ENCODE measurements at places on chromosomes 12 and 14.

GRCh38 chr14:30569216-30569902, 10.4 kb downstream of the G2E3 start:
- no peak for DNase-seq

- DNase-seq, result no peak
These were observed 3.2 kb downstream of the TDRD9 start for GRCh38 chr14:103931422-103931821.

DNA sequence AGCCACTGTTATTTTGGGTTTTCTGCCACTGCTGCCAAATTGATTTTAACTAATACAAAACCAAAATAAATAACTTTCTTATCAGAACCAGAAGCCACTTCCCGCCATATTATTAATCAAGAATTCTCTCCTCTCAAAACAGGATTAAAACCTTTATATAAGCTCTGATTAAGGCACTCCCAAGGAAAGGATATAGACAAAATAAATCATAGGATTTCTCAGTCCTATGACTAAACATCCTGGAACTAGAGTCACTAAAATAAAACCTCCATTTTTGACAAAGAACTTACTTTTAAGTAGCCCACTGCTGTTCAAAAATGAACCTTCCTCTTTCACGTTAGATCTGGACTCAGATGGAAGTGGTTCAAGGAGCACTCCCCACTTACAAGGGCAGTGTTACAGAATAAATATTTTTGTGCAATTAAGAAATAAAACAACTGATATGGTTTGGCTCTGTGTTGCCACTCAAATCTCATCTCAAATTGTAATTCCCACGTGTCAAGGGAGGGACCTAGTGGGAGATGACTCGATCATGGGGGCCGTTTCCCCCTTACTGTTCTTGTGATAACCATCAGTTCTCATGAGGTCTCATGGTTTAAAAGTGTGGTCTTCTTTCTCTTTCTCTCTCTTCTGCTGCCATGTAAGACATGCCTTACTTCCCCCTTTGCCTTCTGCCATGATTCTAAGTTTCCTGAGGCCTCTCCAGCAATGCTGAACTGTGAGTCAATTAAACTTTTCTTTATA, 26.4 kb downstream of the GXYLT1 start:
- no peak for DNase-seq

GRCh38 chr14:55571125-55571889, 8.7 kb upstream of the KTN1 start:
- no peak for DNase-seq

- no peak for DNase-seq
These were observed 22.4 kb upstream of the FBRSL1 start for GRCh38 chr12:132467511-132467910.

- DNase-seq, result peak; percentile 91
These were observed 657.5 kb upstream of the TBX3 start for GRCh38 chr12:115341442-115341841.

- no peak for DNase-seq
These were observed 2.1 kb upstream of the CCT2 start for GRCh38 chr12:69583203-69583602.

- peak; percentile 28 for DNase-seq
These were observed 45.7 kb upstream of the CPM start for GRCh38 chr12:68978678-68979077.

- DNase-seq, result peak; percentile 75
These were observed 180.8 kb downstream of the C12orf50 start for GRCh38 chr12:87848248-87848868.

DNA sequence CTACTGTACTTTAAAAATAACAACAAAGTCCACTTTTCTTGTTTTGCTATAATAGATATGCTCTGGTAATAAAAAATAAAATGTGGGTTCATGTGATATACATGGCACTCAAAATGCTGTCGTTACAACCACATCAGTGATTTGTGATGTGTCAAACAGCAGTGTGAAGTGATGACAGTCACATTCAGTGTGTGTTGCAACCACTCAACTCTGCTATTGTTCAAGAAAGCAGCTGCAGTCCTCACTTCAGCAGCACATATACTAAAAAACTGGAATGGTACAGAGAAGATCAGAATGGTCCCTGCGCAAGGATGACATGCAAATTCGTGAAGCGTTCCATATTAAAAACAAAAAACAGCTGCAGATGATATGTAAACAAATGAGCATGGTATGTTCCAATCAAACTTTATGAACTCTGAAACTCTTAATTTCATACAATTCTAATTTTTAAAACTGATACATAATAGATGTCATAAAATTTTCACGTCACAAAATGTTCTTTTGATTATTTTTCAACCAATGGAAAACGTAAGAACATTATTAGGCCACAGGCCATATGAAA, 6.7 kb downstream of the TRMT5 start:
- no peak for DNase-seq

GRCh38 chr14:101122237-101123141, 219.0 kb upstream of the RTL1 start:
- no peak for DNase-seq

- no peak for DNase-seq
These were observed 57.2 kb upstream of the JDP2 start for GRCh38 chr14:75370416-75371205.

- peak; percentile 66 for DNase-seq
These were observed 47.0 kb upstream of the LGR5 start for GRCh38 chr12:71392521-71393145.
